ENCODE measurements at places on chromosomes 2 and 18. TPM values are rescaled to one million over a fixed set of nuclear protein-coding genes. Genes with fewer than 3 reads are reported as not detected.

RAB27B gene
- 9.9 TPM for total RNA-seq

CCL20 gene
- not detected for total RNA-seq

SERPINB10 gene
- total RNA-seq = not detected

FKBP1B gene
- 5.2 TPM for total RNA-seq

MAP2 gene
- 2.1 TPM for total RNA-seq

ACKR3 gene
- 1.7 TPM for total RNA-seq

SP140 gene
- 0.65 TPM for total RNA-seq

CFAP53 gene
- 0.86 TPM for total RNA-seq

ABCB11 gene
- not detected for total RNA-seq

TUBB8B gene
- not detected for total RNA-seq

CNGA3 gene
- total RNA-seq = not detected

ASB18 gene
- total RNA-seq = not detected

POMC gene
- not detected for total RNA-seq

REEP1 gene
- total RNA-seq = 7.8 TPM

TLX2 gene
- 1.7 TPM for total RNA-seq

DRC1 gene
- total RNA-seq = not detected

IRS1 gene
- total RNA-seq = 6.6 TPM

DSG1 gene
- not detected for total RNA-seq

FN1 gene
- 15.5 TPM for total RNA-seq

EFEMP1 gene
- 12.3 TPM for total RNA-seq

TRIM54 gene
- 0.96 TPM for total RNA-seq

RAPGEF4 gene
- not detected for total RNA-seq

LRRC30 gene
- total RNA-seq = not detected

EPHA4 gene
- total RNA-seq = 28.1 TPM

ALPG gene
- total RNA-seq = 0.12 TPM

ALKAL2 gene
- total RNA-seq = not detected

CPLX4 gene
- total RNA-seq = not detected
